ENCODE measurements at places on chromosomes 11 and 22.

DNA sequence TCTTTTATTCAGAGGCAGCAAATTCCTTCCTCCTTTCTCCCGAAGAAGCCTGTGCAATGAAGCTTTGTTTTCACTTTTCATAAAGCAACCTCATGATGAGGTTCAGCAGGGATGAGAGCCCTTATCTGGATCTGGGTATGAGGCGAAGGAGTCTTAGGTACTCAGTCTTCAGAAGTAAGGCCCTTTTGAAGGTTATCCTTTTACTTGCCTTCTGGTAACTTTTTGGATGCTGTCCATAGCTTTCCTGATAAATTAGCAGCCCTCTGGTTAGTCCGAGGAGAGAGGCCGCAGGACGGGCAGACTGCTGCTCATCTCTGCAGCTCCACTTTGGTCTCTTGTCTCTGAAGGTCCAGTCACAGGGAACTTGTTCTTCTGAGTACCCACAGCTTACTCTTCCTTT is 1.1 kb downstream of the TRIM22 start:
- DNase-seq = no peak

DNA sequence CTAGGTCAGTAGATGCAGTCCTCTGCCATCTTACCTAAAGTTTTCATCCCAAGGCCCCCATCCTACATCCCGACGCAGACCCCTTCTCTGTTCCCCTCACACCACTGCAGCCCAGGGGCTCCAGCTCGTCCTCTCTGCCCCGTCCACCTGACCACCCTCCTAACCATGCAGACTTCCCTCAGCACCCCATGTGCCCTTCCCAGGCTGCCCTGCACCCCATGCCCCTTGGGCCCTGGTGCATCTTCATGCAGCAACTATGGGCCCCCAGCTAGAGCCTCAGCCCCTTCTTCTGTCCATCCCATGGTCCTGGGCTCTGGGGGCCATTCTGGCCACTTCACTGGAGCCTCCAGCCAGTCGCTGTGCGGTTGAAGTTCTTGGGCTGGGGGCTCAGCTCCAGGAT is 2.9 kb downstream of the PRR33 start:
- no peak for DNase-seq

- no peak for DNase-seq
Observed at GRCh38 chr22:24265734-24266133, 4.9 kb upstream of the SPECC1L start.

- DNase-seq = no peak
Observed at GRCh38 chr11:39268176-39268690, 2191.2 kb downstream of the LRRC4C start.

DNA sequence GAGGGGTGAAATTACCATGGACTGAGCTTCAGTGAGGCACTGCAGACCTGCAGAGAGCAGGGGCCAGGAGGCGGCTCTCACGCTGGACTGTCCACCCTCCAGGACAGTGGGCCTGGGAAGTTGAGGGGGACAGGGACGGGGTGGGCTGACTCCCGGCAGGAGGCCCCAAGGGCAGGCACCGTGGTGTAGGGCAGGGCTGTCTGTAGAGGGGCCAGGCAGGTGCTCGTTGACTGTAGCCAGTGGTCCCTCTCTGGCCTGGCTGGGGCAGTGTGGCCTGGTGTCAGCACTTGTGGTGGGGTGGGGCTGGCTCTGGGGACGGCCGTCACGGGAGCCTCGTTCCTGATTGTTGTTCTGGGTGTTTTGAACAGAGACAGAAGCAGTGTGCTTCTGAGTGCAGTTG is 46.4 kb downstream of the MUC6 start:
- DNase-seq = no peak

GRCh38 chr11:2508793-2509192 is 64.0 kb downstream of the KCNQ1 start:
- no peak for DNase-seq

DNA sequence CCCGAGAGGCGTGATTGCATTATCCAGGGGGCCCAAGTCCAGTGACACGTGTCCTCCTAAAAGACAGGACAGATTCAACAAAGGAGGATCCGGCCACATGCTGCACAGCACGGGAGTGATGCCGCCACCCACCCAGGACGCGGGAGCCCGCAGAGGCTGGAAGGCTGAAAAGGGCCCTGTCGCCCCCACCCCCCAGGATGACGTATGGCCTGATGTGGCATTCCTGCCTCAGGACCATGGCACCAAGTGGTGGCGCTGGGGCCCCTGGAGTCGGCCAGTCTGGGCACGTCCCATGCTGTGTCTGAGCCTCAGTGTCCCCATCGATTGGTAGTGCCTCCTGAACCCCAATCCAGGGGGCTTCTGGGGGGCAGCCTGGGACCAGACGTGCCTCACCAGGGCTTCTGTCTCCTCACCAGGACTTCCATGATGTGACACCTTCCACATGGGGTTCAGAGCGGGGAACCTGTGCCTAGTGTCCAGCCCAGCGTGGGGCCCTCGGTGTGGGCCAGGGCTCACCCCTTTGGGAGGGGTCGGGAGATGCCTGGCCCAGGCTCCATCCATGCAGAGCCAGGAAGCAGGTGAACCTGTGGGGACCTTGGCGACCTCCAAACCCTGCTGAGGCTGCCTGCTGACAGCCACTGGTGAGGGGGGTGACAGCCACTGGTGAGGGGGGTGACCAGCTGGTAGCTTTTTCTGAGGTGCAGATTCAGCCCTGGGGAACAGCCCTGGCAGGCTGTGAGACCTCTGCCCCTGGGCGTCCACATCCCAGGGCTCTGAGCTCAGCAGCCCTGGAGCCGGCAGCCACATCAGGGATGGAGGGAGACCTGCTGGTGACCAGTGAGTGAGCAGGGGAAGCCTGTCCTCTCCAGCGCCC is 75.3 kb downstream of the KCNQ1 start:
- DNase-seq = no peak

DNA sequence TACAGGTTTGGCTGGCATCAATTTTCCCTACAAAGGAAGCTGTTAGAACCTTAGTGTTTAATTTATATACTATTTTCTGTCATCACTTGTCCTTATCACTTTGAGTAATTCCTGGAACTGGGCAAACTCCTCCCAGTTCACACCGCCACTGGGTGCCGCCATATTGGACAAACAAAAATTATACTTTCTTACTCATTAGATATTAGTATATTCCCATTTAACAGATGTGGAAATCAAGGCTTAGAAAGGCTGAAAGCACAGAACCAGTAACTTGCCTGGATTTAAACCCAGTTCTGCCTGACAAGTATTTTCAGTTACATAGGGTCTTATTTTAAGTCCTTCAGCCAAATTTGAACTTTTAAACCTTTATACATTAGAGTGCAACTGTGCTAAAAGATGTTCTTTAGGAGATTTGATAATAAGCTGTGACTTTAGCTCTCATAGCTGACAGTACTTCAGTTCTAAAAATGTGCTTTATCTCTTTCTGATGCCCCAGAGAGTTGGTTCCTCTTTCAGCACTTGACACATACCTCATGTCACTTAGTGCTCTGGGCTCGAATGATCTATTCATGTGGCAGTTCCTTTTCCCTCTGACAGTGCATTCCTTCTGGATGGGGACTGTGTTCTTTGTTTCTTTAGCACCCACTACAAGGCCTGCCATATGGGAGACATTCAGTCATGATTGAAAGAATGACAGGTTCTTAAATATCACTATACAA is 25.4 kb downstream of the COA4 start:
- no peak for DNase-seq

DNA sequence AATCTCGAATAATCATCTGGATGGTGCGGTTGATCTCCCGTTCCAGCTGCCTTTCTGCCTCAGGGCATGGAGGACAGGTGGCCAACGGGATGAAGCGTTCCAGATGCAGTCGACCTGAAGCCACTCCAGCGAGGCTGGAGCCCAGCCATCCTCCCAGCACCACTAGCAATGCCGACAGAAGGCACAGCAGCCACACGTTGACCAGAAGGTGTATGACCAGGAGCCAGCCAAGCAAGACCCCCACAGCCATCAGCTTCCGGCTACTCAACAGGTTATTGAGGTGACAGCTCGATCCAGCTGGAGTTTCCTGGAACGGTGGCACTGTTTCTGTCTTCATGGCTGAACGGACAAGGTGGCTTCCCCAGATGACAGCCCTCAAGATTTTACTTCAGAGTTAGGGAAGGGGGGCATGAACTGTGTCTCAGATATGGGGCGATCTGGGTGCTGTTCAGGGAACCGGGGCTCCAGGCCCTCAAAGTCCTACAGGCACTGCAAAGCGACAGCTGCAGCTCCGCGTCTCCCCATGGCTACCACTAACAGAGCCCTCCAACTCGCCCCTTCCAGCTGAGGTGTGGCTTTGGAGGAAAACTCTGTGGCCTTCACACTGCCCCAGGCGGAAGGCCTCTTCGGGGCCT is 559 bp downstream of the SNX19 start:
- DNase-seq = no peak

GRCh38 chr11:32184041-32184722 is 93.3 kb downstream of the RCN1 start:
- no peak for DNase-seq

DNA sequence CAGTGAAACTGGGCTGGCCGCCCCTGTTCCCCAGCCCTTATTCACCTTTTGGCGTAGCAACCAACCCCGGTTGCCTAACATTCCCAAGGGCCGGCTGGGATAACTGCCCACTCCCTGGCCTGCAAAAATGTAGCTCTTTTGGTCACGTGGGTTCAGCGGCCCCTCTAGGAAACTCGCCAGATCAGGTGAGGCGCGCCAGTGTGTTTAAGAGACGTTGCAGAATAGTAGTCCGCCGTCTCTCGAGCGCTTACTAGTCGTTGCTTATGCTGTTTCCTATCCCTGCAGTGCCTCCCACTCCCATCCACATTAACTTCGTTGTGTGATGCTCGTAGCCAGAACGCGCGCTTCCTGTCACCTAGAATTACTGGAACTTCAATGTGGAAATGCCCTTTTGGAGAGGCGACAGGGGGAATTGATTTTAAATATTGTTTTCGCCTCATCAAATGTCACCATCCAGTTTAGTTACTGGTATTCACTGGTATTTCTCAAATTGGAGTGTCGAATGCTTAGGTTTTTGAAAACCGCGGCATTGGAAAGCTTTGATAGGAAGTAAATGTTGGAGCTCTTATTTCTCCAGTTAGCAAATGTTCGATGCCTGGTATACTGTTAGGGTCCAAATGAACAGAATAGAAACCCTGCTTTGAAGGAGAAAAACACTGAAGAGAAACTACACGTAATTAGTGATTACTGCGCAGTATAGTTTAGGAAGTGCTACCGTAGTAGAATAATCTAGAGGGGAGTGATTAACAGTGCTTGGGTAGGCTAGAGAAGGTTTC is 823 bp downstream of the CEP57 start:
- peak; percentile 17 for DNase-seq

- no peak for DNase-seq
Observed at GRCh38 chr11:103920933-103921332, 115.5 kb upstream of the DDI1 start.

- no peak for DNase-seq
Observed at GRCh38 chr11:83571302-83571701, 285.1 kb upstream of the CCDC90B start.

GRCh38 chr11:64883575-64883974 is 5.2 kb upstream of the EHD1 start:
- no peak for DNase-seq

DNA sequence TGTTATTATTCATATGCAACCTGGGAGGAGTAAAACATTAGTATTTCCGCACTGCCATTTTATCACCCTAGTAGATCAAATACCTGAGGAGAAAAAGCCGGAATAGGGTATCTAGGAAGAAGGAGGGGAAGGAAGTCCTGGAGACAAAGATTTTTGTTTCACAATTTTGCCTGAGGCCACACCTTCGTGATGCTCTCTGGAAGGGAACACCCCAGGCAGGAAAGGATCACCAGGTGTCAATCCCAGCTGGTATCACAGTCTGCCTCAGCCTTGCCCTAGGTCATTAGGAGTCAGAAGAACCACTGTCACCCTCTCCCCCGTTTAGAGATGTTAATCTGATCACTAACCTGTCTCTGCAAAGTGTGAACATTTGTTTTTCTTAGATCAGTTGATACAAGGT is 35.4 kb upstream of the IGSF9B start:
- no peak for DNase-seq

DNA sequence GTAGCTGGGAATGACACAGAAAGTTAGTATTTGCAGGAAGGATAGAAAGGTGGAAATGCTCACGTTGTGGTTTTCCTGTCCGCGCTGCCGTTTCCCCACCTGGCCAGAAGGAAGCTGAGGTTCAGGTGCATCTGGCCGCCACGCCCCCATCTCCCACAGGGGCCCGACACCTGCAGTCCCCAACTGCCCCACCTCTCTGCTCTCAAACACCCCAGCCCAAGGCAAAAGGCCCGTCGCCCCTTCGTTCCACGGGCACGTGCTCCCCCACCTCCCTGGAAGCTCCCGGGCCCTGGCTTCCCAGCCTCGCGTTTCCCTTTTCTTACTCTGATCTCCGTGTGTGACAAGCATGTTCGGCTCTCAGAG is 985.1 kb downstream of the BRD1 start:
- no peak for DNase-seq

DNA sequence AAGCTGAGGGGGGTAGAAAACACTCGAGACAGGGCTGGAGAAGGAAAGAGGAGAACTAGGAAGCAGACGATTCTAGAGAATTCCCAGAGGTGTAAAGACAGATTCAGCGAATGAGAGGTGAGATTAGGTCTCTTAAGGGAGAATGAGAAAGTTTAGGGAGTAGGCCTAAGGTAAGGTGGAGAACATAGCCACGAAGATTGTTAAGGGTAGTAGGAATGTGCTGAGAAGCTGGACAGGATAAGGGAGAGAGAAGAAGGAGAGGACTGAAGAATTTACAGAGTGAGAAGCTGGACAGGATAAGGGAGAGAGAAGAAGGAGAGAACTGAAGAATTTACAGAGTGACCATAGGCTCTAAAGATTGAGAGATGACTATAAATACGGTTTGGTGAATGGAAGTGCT is 908 bp downstream of the PPME1 start:
- no peak for DNase-seq

- DNase-seq = no peak
Observed at GRCh38 chr11:4102711-4103110, 8.1 kb downstream of the RRM1 start.

GRCh38 chr22:32204856-32205722 is at the start of gene RFPL2:
Gene RFPL2 (minus strand): TSS chr22:32205073. CDS start chr22:32202451, 2,622 bp downstream.
- DNase-seq = no peak

DNA sequence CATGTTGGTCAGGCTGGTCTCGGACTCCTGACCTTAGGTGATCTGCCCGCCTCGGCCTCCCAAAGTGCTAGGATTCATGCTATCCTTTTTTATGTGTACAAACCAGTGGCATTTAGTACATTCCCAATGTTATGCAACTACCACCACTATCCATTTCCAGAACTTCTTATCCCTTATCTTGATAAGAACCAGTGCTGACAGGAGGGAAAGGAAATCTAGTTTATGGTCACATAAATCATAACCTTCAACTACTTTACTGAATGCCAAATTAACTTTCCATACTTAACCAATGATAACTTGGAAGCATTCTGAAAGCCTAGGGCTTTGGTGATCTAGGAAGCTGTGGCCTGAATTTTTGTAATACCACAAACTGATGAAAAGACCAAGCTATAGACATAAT is 170.4 kb downstream of the SWAP70 start:
- no peak for DNase-seq

DNA sequence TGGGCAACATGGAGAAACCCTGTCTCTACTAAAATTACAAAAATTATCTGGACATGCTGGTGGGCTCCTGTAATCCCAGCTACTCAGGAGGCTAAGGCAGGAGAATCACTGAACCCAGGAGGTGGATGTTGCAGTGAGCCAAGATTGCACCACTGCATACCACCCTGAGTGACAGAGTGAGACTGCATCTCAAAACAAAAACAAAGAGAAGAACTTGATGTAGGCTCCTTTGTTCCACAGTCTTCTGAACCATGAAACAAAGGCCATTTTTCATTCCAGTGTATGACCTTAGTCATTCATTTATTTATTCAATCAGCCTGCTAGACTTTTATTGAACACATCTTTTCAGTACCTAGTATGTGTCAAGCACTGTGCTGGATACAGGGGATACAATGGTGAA is 369.6 kb downstream of the FAT3 start:
- no peak for DNase-seq

- DNase-seq = no peak
Observed at GRCh38 chr11:36131721-36132397, 157.4 kb downstream of the COMMD9 start.

Data from activated T-helper 1 cell treated with Interleukin-2 at 50 U/mL for 16 hours (primary cell).